Activated T-helper 1 cell treated with anti-CD3 and anti-CD28 coated beads, Interleukin-12 subunit alpha, Interleukin-12 subunit beta, Interleukin-2, Interleukin-4 antibody, amounts not matched to agents 30 ng/mL and 10 ng/mL and 1 ng/mL, durations not matched to agents 14 hours and 24 hours and 36 hours (primary cell): ENCODE measurements at places on chromosomes 5 and 9. TPM values are rescaled to one million over a fixed set of nuclear protein-coding genes. Genes with fewer than 3 reads are reported as not detected.
A peak's percentile ranks its signal among the peaks of the same experiment; 100 is the strongest.

- no peak for DNase-seq
- no peak overlapping the region for H3K27ac ChIP-seq
- H3K27me3 ChIP-seq = no peaks in the 10 kb centered on the region
These were observed 10.9 kb upstream of the MRPS30 start for GRCh38 chr5:44797841-44798240.

DNA sequence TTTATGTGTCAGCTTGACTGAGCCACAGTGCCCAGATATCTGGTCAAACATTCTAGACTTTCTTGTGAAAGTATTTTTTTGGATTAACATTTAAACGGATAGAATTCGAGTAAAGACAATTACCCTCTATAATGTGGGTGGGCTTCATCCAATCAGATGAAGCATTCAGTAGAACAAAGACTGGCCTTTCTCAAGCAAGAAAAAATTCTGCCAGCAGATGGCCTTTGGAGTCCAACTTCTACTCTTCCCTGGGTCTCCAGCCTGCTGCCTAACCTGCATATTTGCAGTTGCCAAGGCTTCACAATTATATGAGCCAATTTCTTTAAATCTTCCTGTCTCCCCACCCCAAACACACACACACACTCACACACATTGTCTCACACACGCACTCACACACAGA lies 86.4 kb downstream of the MED10 start:
- peaks cover 7% of the 10 kb centered on the region for H3K27me3 ChIP-seq
- H3K27ac ChIP-seq = no peak overlapping the region
- no peaks in the 10 kb centered on the region for H3K4me1 ChIP-seq
- no peaks in the 10 kb centered on the region for H3K36me3 ChIP-seq

- DNase-seq = no peak
- no peaks in the 10 kb centered on the region for H3K27me3 ChIP-seq
- H3K36me3 ChIP-seq = peaks cover 9% of the 10 kb centered on the region
- no peak overlapping the region for H3K4me3 ChIP-seq
These were observed 62.9 kb downstream of the GADD45G start for GRCh38 chr9:89667726-89668125.

GPR150 gene
- 0.22 and 0.26 TPM in 2 replicates for total RNA-seq

GRCh38 chr5:131814990-131815389 lies 18.2 kb upstream of the FNIP1 start:
- H3K27me3 ChIP-seq = peaks cover 8% of the 10 kb centered on the region
- peaks cover 10% of the 10 kb centered on the region for H3K4me1 ChIP-seq
- H3K27ac ChIP-seq = no peak overlapping the region
- DNase-seq = no peak

TSPAN17 gene
- total RNA-seq = 34.1 and 35.3 TPM in 2 replicates

DNA sequence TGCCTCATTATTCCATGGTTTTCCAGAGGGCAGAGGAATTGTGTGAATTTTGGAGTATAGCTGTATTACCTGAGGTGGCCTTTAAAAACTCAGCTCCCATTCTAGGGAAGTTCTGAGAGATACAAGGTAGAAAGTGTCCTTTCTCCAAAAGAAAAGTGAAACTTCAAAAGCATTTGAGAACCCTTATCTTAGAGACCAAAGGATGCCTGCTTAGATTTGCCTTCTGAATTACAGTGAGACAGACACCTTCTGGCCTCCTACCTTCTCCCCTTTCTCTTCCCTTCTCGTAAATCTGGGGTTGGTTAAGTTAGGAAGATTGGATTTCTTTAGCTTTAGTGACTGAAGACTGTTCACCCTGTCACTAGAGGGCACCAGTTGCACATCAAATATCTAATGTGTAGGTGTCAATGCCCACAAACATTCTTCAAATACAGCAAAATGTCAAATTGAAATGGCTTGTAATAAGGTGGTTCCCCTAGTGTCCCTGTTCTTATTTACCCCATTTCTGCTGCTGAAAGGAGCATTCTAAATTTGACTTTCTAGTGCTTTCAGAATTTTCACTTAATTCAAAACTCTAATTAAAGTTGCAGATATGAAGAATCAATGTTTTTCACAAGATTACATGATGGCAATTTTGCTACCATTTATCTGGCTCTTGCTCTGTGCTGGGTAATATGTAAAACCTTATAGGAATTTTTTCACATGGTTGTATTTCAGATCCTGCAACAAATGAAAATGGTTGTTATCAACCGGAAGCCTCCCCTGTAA lies 46.7 kb downstream of the PRRC1 start:
- H3K36me3 ChIP-seq = peaks cover 2% of the 10 kb centered on the region
- H3K27ac ChIP-seq = no peak overlapping the region
- peak; percentile 16 for DNase-seq
- no peak overlapping the region for H3K4me3 ChIP-seq
- H3K4me1 ChIP-seq = peaks cover 15% of the 10 kb centered on the region

- H3K27ac ChIP-seq = no peak overlapping the region
- no peaks in the 10 kb centered on the region for H3K27me3 ChIP-seq
- H3K4me1 ChIP-seq = no peaks in the 10 kb centered on the region
- no peak for DNase-seq
These were observed 194.3 kb downstream of the SEMA5A start for GRCh38 chr5:9351546-9351945.

- H3K36me3 ChIP-seq = no peaks in the 10 kb centered on the region
- no peaks in the 10 kb centered on the region for H3K4me1 ChIP-seq
- peaks cover 2% of the 10 kb centered on the region for H3K27me3 ChIP-seq
- no peak overlapping the region for H3K27ac ChIP-seq
- no peak for DNase-seq
- H3K4me3 ChIP-seq = no peak overlapping the region
These were observed 315.5 kb upstream of the C9orf72 start for GRCh38 chr9:27888661-27889295.

GRCh38 chr9:106675780-106676179 lies 187.2 kb upstream of the ZNF462 start:
- no peaks in the 10 kb centered on the region for H3K27me3 ChIP-seq
- H3K4me3 ChIP-seq = no peak overlapping the region

DNA sequence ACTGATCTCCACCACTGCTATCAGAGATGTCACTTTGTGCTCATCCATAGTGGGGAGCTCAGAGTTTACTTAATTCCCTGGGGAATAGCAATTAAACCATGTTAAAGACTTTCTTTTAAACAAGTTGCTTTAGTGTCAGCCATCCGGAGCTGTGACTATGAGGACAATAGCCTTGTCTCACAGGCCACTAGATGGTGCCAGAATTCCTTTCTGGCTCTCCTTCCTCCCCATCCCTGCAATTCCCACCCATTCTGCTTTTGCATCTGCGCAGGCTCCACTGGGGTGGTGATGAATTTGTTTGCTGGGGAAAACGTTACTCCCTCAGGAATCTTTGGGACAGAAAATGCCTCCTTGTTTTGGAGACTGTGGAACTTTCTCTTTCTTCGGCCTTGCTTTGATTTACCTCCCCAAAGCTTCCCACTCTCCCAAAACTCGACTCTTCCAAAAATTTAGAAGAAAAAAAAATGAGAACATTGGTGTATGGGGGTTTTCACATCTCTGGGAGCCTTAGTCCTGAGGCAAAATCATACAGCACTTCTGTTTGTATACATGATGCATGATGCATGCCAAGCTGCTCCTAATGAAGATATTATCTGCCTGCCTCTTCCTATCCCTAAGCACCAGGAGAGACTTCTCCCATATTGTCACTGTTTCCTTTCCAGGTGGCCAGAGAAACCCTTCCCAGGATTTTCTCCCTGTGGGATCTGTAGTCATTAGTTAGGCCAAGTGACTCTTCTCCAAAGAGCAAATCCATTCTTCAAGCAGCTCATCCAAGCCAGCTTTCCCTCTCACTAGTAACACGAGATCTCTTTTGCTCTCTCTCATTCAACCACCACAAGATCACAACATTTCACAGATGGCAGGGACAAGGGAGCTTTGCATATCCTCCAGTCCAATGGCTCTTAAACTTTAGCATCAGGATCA lies 466.1 kb downstream of the TLR4 start:
- H3K36me3 ChIP-seq = no peaks in the 10 kb centered on the region
- no peak for DNase-seq
- no peak overlapping the region for H3K4me3 ChIP-seq
- H3K27ac ChIP-seq = no peak overlapping the region

GRCh38 chr5:180555168-180555921 lies 36.0 kb downstream of the SCGB3A1 start:
- no peak overlapping the region for H3K27ac ChIP-seq
- H3K4me1 ChIP-seq = peaks cover 18% of the 10 kb centered on the region
- H3K27me3 ChIP-seq = no peaks in the 10 kb centered on the region
- H3K4me3 ChIP-seq = no peak overlapping the region
- no peak for DNase-seq

SLC38A9 gene
- total RNA-seq = 22.9 and 25.7 TPM in 2 replicates

- DNase-seq = no peak
- no peak within 1 kb of the TSS for H3K27ac ChIP-seq
- peaks cover 42% of the 10 kb centered on the region for H3K27me3 ChIP-seq
- H3K4me1 ChIP-seq = peaks cover 9% of the 10 kb centered on the region
- H3K36me3 ChIP-seq = no peaks in the 10 kb centered on the region
- no peak within 1 kb of the TSS for H3K4me3 ChIP-seq
These were observed at the start of gene SLIT3 for GRCh38 chr5:169300468-169301385. SLIT3 (minus strand) TSS chr5:169301139; CDS start chr5:169300709, 430 bp downstream.

SH2D3C gene
- 30.0 and 30.4 TPM in 2 replicates for total RNA-seq

DNA sequence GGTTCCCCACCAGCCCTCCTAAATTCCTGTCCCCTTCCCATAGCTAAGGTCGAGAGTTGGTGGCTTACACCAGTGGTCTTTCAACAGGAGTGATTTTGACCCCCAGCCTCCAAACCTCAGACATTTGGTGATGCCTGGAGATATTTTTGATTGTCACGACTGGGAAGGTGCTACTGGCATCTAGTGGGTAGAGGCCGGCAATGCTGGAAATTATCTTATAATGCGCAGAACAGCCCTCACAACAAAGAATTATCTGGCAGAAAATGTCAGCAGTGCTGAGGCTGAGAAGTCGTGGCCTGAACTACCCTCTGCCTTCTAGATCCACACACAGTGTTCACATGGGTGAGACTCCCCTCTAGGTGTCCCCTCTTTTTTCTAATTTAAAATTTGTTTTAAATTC lies 69.6 kb downstream of the IL31RA start:
- H3K4me1 ChIP-seq = peaks cover 48% of the 10 kb centered on the region
- peaks cover 3% of the 10 kb centered on the region for H3K27me3 ChIP-seq
- H3K36me3 ChIP-seq = no peaks in the 10 kb centered on the region
- H3K4me3 ChIP-seq = no peak overlapping the region
- H3K27ac ChIP-seq = no peak overlapping the region

- no peaks in the 10 kb centered on the region for H3K4me1 ChIP-seq
- H3K27ac ChIP-seq = no peak overlapping the region
- H3K27me3 ChIP-seq = no peaks in the 10 kb centered on the region
- no peak for DNase-seq
- H3K4me3 ChIP-seq = no peak overlapping the region
- H3K36me3 ChIP-seq = no peaks in the 10 kb centered on the region
These were observed 130.6 kb downstream of the DTWD2 start for GRCh38 chr5:118857700-118858099.

ZNF366 gene
- total RNA-seq = not detected in 2 replicates

DNA sequence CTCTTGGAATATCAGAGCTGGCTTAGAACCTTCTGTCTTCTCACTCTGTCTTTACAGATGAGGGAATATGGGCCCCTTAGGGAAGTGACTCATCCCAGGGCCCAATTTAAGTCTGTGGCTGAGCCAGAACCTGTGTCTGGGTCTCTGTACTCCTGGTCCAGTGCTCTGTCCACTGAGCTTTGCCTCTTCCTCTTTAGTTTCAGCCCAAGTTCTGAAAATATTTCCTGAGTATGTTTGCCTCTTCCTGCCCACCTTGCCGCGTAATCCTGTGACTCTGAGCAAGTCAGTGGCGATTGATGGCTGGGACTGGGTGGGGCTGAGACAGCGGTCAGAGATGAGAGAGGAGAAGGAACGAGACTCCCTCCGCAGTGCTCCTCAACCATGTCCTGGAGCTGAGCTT lies 7.8 kb downstream of the IER5L start:
- H3K4me3 ChIP-seq = no peak overlapping the region
- peaks cover 19% of the 10 kb centered on the region for H3K27me3 ChIP-seq

DNA sequence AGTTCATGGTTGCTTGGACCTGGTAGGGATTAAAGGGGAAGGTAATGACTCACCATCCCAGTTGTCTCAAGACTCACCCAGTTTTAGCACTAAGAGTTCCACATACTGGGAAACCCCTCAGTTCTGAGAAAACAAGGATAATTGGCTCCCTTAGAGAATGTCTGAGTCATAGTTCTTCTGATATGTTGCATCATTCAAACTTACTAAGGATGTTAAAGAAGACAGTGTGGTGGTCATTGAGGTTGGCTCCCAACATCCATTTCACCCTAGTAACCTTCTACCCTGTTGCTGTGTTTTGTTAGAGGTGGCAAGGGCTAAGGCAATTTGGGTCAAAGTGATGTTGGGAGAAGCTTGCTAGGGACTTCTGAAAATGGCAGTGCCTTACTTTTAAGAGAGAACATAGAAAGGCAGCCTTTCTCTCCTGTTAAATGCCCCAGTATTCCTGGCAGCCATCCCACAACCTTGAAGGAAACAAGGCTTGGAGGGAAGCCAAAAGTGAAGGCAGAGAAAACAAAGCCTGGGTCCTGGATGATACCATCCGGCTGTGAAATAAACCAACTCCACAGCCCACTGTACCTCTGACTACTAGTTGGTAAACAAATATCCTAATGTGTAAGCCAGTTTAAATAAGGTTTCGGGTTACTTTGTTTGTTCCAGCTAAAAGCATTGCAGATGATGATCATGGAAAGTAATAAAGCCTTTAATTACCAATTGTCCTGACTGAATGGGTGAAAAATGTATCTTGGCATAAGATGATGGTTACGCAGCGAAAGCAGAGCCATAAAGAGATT lies 80.4 kb upstream of the ADAMTSL1 start:
- H3K27ac ChIP-seq = no peak overlapping the region
- no peak for DNase-seq
- H3K4me3 ChIP-seq = no peak overlapping the region
- H3K36me3 ChIP-seq = no peaks in the 10 kb centered on the region
- H3K4me1 ChIP-seq = no peaks in the 10 kb centered on the region

OR13C4 gene
- not detected in 2 replicates for total RNA-seq

- H3K4me1 ChIP-seq = no peaks in the 10 kb centered on the region
- no peaks in the 10 kb centered on the region for H3K27me3 ChIP-seq
- H3K4me3 ChIP-seq = no peak overlapping the region
These were observed 175.8 kb downstream of the WDR70 start for GRCh38 chr5:37554938-37555337.

FRRS1L gene
- total RNA-seq = not detected in 2 replicates

DNA sequence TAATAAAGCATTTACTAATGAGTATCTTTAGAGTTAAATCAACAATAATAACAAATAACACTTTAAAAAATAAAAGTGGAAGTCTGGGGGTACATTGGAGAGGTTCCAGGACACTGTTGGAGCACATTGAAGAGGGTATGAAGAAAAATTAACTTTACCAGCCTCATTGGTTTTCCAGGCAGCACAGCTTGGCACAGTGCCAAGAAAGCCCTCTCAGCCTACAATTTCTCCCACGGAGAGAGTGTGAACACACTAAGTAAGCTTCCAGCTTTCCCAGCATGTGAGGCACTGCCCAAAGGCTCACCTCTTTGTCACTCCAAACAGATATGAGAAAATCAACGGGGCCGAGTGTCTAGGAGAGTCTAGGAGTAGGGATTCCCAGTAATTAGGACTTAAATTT lies 1912.8 kb upstream of the NUDT12 start:
- DNase-seq = no peak
- H3K36me3 ChIP-seq = no peaks in the 10 kb centered on the region
- H3K27me3 ChIP-seq = no peaks in the 10 kb centered on the region
- H3K27ac ChIP-seq = no peak overlapping the region
- no peaks in the 10 kb centered on the region for H3K4me1 ChIP-seq
- H3K4me3 ChIP-seq = no peak overlapping the region

ARHGEF37 gene
- 0.70 and 0.86 TPM in 2 replicates for total RNA-seq

GRCh38 chr9:99403371-99403770 lies 181.3 kb downstream of the SEC61B start:
- DNase-seq = no peak
- H3K27ac ChIP-seq = no peak overlapping the region
- H3K4me1 ChIP-seq = no peaks in the 10 kb centered on the region
- H3K36me3 ChIP-seq = no peaks in the 10 kb centered on the region
